Naive thymus-derived CD4-positive, alpha-beta T cell (primary cell): ENCODE measurements at places on chromosomes 7 and 10. TPM values are rescaled to one million over a fixed set of nuclear protein-coding genes. Genes with fewer than 3 reads are reported as not detected.

POLL gene
- polyA plus RNA-seq: 18.9 TPM

PPP1R3A gene
- not detected for polyA plus RNA-seq

ZYX gene
- 101 TPM for polyA plus RNA-seq

PRPF18 gene
- polyA plus RNA-seq: 42.8 TPM

TRIM74 gene
- 0.31 TPM for polyA plus RNA-seq

SCART1 gene
- polyA plus RNA-seq: 0.03 TPM

C10orf90 gene
- polyA plus RNA-seq: not detected

SH3PXD2A gene
- 0.54 TPM for polyA plus RNA-seq

CYP2C18 gene
- polyA plus RNA-seq: not detected

HMX3 gene
- not detected for polyA plus RNA-seq

SAMD9L gene
- polyA plus RNA-seq: 28.2 TPM

EPO gene
- not detected for polyA plus RNA-seq

ZNF679 gene
- polyA plus RNA-seq: not detected

PTPRN2 gene
- 1.7 TPM for polyA plus RNA-seq

CREB5 gene
- polyA plus RNA-seq: not detected

CALN1 gene
- not detected for polyA plus RNA-seq

DGKI gene
- polyA plus RNA-seq: not detected

TAS2R38 gene
- polyA plus RNA-seq: not detected

TUBB8 gene
- polyA plus RNA-seq: not detected

MRPS33 gene
- polyA plus RNA-seq: 116 TPM

MMRN2 gene
- 0.18 TPM for polyA plus RNA-seq

C10orf62 gene
- not detected for polyA plus RNA-seq

ASZ1 gene
- polyA plus RNA-seq: not detected

ITIH5 gene
- not detected for polyA plus RNA-seq

C10orf105 gene
- not detected for polyA plus RNA-seq

CUZD1 gene
- polyA plus RNA-seq: 1.5 TPM

SLC26A5 gene
- polyA plus RNA-seq: not detected

CEP41 gene
- 29.6 TPM for polyA plus RNA-seq

CPEB3 gene
- 1.2 TPM for polyA plus RNA-seq

AKR1B15 gene
- polyA plus RNA-seq: not detected

CCDC172 gene
- polyA plus RNA-seq: not detected

ABI1 gene
- polyA plus RNA-seq: 71.0 TPM

PRLHR gene
- polyA plus RNA-seq: not detected

FEZF1 gene
- not detected for polyA plus RNA-seq

INHBA gene
- not detected for polyA plus RNA-seq

PPP1R17 gene
- polyA plus RNA-seq: not detected

TAS2R41 gene
- not detected for polyA plus RNA-seq

ABCC2 gene
- polyA plus RNA-seq: 1.0 TPM

ABCB1 gene
- 8.5 TPM for polyA plus RNA-seq

CYP2W1 gene
- polyA plus RNA-seq: not detected

BTBD16 gene
- not detected for polyA plus RNA-seq

MYPN gene
- not detected for polyA plus RNA-seq

TMEM225B gene
- polyA plus RNA-seq: 0.44 TPM

OLAH gene
- not detected for polyA plus RNA-seq

SKAP2 gene
- 2.9 TPM for polyA plus RNA-seq

PAPOLB gene
- polyA plus RNA-seq: not detected

BMPER gene
- polyA plus RNA-seq: not detected

WDR86 gene
- polyA plus RNA-seq: 0.24 TPM

MSMB gene
- polyA plus RNA-seq: not detected

EVX1 gene
- polyA plus RNA-seq: not detected

GPR37 gene
- not detected for polyA plus RNA-seq

SLC29A4 gene
- not detected for polyA plus RNA-seq

ZC3HAV1L gene
- polyA plus RNA-seq: 0.13 TPM

ETV1 gene
- not detected for polyA plus RNA-seq

PAX4 gene
- polyA plus RNA-seq: not detected

PLXNA4 gene
- polyA plus RNA-seq: 0.24 TPM

CDH23 gene
- 4.1 TPM for polyA plus RNA-seq

FGF8 gene
- polyA plus RNA-seq: not detected

OR9A2 gene
- polyA plus RNA-seq: not detected

SLC35G1 gene
- 4.5 TPM for polyA plus RNA-seq
